Activated CD8-positive, alpha-beta memory T cell treated with anti-CD3 and anti-CD28 coated beads, Interleukin-2, amount 10 ng/mL, durations not matched to agents 7 days and 5 days (primary cell): ENCODE measurements at places on chromosomes 11 and 22. TPM values are rescaled to one million over a fixed set of nuclear protein-coding genes. Genes with fewer than 3 reads are reported as not detected.

Gene OR2AT4
- total RNA-seq, result not detected

Gene DDTL
- total RNA-seq, result not detected

Gene OR52I2
- total RNA-seq, result not detected

Gene CCDC87
- not detected for total RNA-seq

Gene PGAP2
- 23.5 TPM for total RNA-seq

Gene RBM7
- total RNA-seq, result 38.0 TPM

Gene RBFOX2
- total RNA-seq, result 0.99 TPM

Gene OR2AG2
- not detected for total RNA-seq

Gene TTC28
- total RNA-seq, result 1.2 TPM

Gene OR1S2
- not detected for total RNA-seq

Gene A4GALT
- total RNA-seq, result 0.61 TPM

Gene SCN4B
- 0.54 TPM for total RNA-seq

Gene EIF3F
- 192 TPM for total RNA-seq

Gene TTC36
- 0.82 TPM for total RNA-seq

Gene PHOX2A
- total RNA-seq, result not detected

Gene CDCA5
- 147 TPM for total RNA-seq

Gene SCARF2
- 1.1 TPM for total RNA-seq

Gene OR6T1
- not detected for total RNA-seq

Gene NPAS4
- total RNA-seq, result not detected
